Smooth muscle cell of the pulmonary artery (primary cell): ENCODE measurements at places on chromosomes 7 and 10. TPM values are rescaled to one million over a fixed set of nuclear protein-coding genes. Genes with fewer than 3 reads are reported as not detected.

Gene ASB15
- total RNA-seq: not detected in 2 replicates

Gene MOGAT3
- total RNA-seq: not detected in 2 replicates

Gene GSTO1
- total RNA-seq: 69.3 and 92.1 TPM in 2 replicates

Gene RARRES2
- 0.65 and 1.7 TPM in 2 replicates for total RNA-seq

Gene HECW1
- total RNA-seq: 0.26 and 0.33 TPM in 2 replicates

Gene ASB10
- not detected in 2 replicates for total RNA-seq

Gene PPP1R17
- not detected in 2 replicates for total RNA-seq
